Neural crest cell (in vitro differentiated cells): ENCODE measurements at places on chromosomes 12 and 14. TPM values are rescaled to one million over a fixed set of nuclear protein-coding genes. Genes with fewer than 3 reads are reported as not detected.

The KRT72 gene
- not detected in 2 replicates for total RNA-seq

The TSPAN11 gene
- 18.3 and 21.4 TPM in 2 replicates for total RNA-seq

The PLCZ1 gene
- total RNA-seq, result not detected in 2 replicates

The SPRYD3 gene
- 8.8 and 11.2 TPM in 2 replicates for total RNA-seq

The FOXM1 gene
- total RNA-seq, result 147 and 149 TPM in 2 replicates

The SLCO1A2 gene
- total RNA-seq, result 5.4 and 5.6 TPM in 2 replicates

The KLRC4 gene
- total RNA-seq, result not detected in 2 replicates

The TSPAN19 gene
- 0.36 and 0.84 TPM in 2 replicates for total RNA-seq

The C12orf76 gene
- 23.8 and 24.4 TPM in 2 replicates for total RNA-seq

The GARIN6 gene
- total RNA-seq, result not detected in 2 replicates

The FOXN4 gene
- total RNA-seq, result 1.3 and 1.7 TPM in 2 replicates

The CLEC14A gene
- not detected in 2 replicates for total RNA-seq

The SERPINA10 gene
- total RNA-seq, result not detected in 2 replicates

The BMP4 gene
- 1.1 and 1.3 TPM in 2 replicates for total RNA-seq

The CABP1 gene
- total RNA-seq, result 1.1 and 1.2 TPM in 2 replicates

The LGR5 gene
- total RNA-seq, result 8.0 and 10.3 TPM in 2 replicates

The RGS6 gene
- 2.8 TPM in 2 replicates for total RNA-seq

The HCFC2 gene
- total RNA-seq, result 7.1 and 8.3 TPM in 2 replicates

The OR6C4 gene
- not detected in 2 replicates for total RNA-seq

The C1QL4 gene
- total RNA-seq, result 0.63 and 0.80 TPM in 2 replicates

The HVCN1 gene
- total RNA-seq, result 3.8 and 4.9 TPM in 2 replicates

The MORN3 gene
- total RNA-seq, result 0.57 and 0.63 TPM in 2 replicates

The SERPINA5 gene
- total RNA-seq, result 1.0 and 1.4 TPM in 2 replicates

The DUSP6 gene
- total RNA-seq, result 109 and 112 TPM in 2 replicates
